ENCODE measurements at places on chromosomes 13 and 19. TPM values are rescaled to one million over a fixed set of nuclear protein-coding genes. Genes with fewer than 3 reads are reported as not detected.

- no peak for DNase-seq
These were observed 32.1 kb upstream of the OR1M1 start for GRCh38 chr19:9054765-9055164.

GRCh38 chr19:47863514-47863936 lies 4.5 kb downstream of the TPRX2 start:
- DNase-seq, result peak; percentile 89

DNA sequence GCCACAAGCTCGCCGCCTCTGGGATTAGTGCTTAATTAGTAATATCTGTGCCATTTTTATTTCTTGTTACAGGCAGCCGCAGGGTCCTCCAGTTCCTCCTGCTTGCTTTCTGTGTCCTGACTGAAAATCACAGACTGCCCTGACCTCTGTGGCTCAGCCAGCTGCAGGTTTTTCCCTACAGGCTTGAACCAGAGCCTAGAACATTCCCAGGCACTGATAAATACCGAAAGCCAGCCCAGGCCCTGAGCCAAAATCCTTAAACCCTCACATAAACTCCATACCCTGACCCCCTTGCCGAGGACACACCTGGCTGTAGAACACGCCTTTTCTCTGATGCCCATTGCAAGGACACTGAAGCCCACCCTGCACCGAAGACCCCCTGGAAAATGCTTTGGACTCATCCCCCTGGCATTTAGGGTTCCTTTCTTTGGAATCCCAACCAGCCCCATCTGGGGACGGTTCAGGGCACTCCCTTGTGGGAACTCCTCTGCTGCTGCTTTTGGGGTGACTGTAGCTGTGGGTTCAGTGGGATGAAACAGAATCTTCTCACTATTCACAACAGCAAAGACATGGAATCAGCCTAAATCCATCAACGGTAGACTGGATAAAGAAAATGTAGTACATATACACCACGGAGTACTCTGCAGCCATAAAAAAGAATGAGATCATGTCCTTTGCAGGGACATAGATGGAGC lies 15.5 kb downstream of the DPP9 start:
- peak; percentile 75 for DNase-seq

DNA sequence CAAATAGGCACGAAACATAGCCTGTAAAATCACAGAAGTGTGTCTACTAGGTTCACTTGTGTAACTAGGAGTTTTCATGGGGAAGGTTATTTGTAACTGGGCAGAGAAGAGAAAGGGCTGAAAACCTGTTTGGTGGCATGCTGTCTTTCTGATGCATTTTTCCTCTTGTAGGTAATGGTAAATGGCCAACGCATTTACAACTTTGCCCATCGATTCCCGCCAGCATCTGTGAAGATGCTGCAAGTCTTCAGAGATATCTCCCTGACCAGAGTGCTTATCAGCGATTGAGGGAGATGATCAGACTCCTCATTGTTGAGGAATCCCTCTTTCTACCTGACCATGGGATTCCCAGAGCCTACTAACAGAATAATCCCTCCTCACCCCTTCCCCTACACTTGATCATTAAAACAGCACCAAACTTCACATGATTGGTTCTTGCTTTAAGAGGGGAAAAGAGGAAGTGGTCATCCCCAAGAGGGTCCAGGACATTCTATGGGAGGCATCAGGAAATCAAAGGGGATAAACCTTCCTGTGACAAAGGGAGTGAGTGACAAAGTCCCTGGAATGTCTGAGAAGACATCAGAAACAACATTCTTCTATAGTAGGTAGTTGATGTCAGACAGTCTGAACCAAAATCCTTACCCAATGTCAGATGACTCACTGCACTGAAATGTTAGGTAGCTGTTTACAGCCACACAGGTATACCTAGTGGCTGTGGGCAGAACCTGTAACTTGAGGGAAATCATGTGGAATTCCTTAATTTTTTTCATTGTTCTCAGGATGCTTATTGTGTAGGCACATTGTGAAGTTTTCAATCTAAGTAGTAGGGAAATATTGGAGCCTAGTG lies 5.0 kb downstream of the LGALS14 start:
- no peak for DNase-seq

DNA sequence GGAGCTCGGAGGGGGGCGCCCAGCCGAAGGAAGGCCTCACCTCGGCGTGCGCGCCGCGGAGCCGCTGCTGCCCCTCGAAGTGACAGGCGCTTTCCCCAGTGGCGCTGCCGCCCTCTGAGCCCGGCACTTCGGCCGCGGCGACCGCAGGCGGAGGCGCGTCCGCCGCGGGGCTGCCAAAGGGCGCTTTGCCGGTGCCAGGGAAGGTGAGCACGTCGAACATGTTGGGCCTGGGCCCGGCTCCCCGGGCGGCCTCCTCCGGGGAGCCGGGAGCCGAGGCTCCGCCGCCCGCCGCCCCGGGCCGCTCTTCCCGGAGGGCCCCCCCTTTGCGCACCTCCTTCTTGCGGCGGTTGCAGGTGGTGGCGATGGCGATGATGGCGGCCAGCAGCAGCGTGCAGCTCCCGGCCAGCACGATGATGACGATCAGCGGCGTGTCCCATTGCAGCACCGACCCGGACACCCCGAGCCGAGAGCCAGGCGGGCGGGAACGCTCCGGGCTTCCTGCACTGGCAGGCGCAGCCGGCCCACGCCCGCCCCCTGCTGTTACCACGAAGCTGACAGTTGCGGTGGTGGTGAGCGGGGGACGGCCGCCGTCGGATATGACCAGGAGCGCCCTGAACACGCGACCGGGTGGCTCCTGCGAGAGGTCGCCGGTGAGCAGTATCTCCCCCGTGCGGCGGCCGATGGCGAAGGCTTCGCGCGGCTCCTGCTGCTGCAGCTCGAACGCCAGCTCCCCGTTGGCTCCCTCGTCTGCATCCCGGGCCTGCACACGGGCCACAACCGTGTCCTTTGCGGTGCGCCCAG lies 2.5 kb downstream of the PCDH8 start:
- DNase-seq, result peak; percentile 48

DNA sequence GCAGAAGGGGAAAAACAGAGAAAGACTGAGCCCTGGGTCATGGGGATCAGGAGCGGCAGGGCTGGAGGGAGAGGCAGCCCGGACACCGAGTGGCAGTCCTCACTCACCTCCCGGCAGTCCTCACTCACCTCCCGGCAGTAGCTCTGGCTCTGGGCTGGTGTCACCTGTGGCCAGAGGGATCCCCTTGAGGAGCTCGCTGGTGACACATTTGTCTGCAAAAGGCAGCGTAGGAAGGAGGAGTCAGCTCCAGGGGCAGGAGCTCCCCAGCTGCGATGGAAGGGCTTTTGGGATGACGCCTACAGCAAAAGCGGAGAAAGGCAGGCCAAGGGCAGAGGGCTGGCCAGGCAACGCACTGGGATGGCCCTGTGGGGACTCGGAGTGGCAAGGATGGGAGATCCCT lies 739 bp downstream of the EIF3G start:
- DNase-seq, result no peak

DNA sequence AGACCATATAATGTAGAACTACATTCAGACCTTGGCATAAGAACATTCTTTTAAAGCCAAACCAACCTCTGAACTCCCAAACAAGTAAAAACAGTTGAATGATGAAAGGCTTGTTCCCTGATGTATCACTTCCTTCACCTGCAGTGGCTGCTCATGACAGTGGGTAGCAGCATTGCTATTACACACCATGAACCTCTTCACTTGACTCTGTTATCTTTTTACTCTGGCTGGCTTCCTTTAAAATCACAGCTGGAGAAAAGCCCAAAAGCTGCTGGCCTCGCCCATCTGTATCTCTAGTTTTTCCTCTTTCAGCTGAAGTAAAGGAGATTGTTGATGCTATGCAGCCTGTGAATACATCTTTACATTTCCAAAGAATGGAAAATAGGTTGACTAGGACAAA lies 22.6 kb downstream of the THSD1 start:
- no peak for DNase-seq

- DNase-seq, result no peak
These were observed 24.5 kb downstream of the TEX101 start for GRCh38 chr19:43439032-43439708.

DNA sequence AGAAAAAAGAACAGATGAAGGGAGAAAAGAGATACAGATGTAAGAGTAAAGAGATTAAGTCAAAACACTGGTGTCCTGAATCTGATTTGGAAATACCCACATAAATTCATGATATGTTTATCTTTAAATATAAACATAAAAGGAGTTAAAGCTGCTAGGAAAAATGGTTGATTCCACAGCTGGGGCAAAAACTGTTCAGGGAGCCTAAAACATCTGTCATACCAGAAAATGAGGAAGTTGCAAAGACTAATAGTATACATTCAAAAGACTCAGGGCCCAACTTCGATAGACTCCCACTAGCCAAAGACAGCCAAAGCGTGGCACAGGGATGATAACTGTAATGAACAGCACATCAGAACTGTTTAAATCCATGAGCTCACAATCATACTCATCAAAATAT lies 62.0 kb downstream of the ABCC4 start:
- DNase-seq, result no peak

GRCh38 chr19:954672-955494 lies 29.0 kb downstream of the ARID3A start:
- DNase-seq, result no peak

- peak; percentile 85 for DNase-seq
These were observed 12.7 kb upstream of the PSMD8 start for GRCh38 chr19:38361633-38362075.

GRCh38 chr13:78306519-78307206 lies 296.7 kb downstream of the POU4F1 start:
- DNase-seq, result no peak

- DNase-seq, result no peak
These were observed 9.6 kb upstream of the TPM4 start for GRCh38 chr19:16066611-16067104.

DNA sequence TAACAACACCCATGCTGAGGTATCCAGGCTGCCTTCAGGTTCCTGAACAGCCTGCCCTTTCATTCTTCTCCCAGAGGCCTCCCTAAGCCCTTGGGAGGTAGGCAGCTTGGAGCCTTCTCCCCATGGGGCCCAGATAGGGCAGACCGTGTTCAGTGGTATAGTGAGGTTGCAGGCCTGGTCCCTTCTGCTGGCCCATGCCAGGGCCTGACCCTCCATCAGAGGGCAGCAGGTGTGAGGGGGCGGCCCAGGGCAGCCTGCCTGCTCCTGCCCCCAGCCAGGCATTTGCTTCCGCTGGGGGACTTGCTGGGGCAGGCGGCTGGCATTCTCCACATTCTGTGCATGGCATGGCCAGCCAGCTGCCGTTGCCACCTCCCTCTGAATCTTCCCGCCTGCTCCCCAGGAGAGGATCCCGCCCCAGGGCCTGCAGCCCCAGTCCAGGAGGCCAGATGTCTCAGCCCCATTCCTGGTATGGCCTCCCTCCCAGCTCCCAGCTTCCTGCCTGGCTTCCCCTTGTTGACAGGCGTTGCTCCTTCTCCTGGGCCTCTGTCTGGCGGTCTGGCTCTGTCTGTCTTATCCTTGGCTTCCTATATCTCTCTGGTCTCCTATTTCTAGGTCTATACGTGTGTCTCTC lies 8.9 kb downstream of the CIC start:
- DNase-seq, result peak; percentile 52

- no peak for DNase-seq
These were observed 68.8 kb downstream of the DOCK9 start for GRCh38 chr13:98909016-98909415.

DNA sequence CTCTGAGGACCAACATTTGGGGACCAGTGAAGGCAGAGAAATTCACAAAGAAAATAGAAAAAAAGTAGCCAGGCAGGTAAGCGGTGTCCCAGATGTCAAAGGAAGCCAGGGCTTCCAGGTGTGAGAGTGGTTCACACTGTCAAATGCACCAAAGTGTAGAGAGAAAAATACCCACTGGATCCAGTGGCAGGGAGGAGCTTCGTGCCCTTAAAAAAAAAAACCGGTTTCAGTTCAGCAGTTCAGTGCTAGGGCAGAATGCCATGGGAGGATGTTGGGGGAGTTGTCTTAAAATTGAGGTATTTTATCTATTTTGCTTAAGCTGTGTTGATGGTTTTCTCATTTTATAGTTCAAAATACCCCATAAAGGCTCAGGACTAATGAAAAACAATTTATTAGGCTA lies 47.8 kb upstream of the C1QTNF9 start:
- DNase-seq, result no peak

- DNase-seq, result no peak
These were observed 4.6 kb downstream of the IRF2BP1 start for GRCh38 chr19:45881082-45881908.

- peak; percentile 91 for DNase-seq
These were observed 1.1 kb upstream of the KCTD15 start for GRCh38 chr19:33795370-33796163.

- DNase-seq, result no peak
These were observed 51.4 kb downstream of the EFNB2 start for GRCh38 chr13:106484084-106484483.

DNA sequence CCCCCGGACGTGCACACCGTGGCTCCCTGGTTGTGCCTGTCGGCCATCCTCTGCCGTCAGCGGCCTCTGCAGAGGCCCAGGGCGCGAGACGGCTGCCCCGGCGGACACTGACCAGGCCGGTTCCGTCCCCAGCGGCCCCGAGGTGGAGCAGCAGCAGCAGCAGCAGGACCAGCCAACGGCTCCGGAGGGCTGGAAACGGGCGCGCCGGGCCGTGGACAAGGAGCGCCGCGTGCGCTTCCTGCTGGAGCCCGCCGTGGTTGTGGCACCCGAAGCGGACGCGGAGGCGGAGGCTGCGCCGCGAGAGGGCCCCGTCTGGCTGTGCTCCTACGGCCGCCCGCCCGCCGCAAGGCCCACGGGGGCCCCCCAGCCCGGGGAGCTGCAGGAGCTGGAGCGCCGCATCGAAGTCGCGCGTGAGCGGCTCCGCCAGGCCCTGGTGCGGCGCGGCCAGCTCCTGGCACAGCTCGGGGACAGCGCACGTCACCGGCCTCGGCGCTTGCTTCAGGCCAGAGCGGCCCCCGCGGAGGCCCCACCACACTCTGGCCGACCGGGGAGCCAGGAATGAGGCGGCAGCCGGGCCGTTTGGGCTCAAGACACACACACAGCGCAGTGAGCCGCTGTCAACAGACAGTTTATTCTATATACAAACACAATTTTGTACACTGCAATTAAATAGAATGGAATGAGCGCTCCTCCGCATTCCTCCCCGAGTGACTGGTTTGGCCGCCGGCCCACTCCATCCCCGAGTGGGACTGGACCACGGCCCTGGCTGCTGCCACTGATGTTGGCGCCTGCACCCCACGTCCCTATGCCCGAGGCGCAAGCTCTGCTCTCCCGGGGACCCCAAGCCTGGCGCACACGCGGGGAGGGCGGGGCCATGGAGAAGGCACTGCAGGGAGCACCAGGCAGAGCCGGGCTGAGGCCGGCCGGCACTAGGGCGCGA lies 9.1 kb downstream of the GRIN3B start:
- DNase-seq, result no peak

- peak; percentile 25 for DNase-seq
These were observed 903 bp downstream of the PIN1 start for GRCh38 chr19:9836021-9836420.

- no peak for DNase-seq
These were observed 81.2 kb downstream of the TNFRSF19 start for GRCh38 chr13:23651439-23651838.

Gene KLK14
- 1.9 TPM for total RNA-seq

Gene NLRP5
- not detected for total RNA-seq

Gene GAMT
- total RNA-seq, result 93.5 TPM

Gene STOML3
- not detected for total RNA-seq

Gene SIGLECL1
- total RNA-seq, result not detected

Gene SPACA4
- total RNA-seq, result not detected

Gene ZNF560
- not detected for total RNA-seq

Gene GNG7
- total RNA-seq, result 35.2 TPM

Gene NLRP12
- total RNA-seq, result 0.22 TPM

Gene SIGLEC5
- total RNA-seq, result not detected
